ENCODE measurements at places on chromosomes 4 and X.
A peak's percentile ranks its signal among the peaks of the same experiment; 100 is the strongest.

- DNase-seq, result peak; percentile 19
Observed at GRCh38 chrX:18886344-18887161, 97.4 kb downstream of the PHKA2 start.

GRCh38 chr4:163747886-163748285, 253.4 kb downstream of the TMA16 start:
- no peak for DNase-seq

- no peak for DNase-seq
Observed at GRCh38 chr4:14602206-14602605, 400.1 kb upstream of the CPEB2 start.

DNA sequence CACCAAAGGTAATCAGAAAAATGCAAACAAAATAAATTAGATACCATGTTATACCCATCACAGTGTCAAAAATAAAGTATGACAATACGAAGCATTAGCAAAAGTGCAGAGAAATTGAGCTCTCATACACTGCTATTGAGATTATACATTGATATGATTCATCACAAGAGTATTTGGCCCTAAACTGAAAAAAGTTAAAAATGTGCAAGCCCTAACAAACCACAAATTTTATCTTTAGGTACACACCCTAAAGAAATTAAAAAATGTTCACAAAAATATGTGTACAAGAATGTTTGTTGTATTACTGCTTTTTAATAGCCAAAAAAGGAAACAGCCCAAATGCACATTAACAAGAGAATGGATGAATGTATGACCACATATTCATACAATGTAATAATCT, 137.9 kb upstream of the MAGEA10 start:
- DNase-seq, result no peak

GRCh38 chrX:7330971-7331746, 183.2 kb upstream of the PUDP start:
- DNase-seq, result no peak

All from activated CD8-positive, alpha-beta memory T cell treated with anti-CD3 and anti-CD28 coated beads for 1 hour (primary cell).